ENCODE measurements at places on chromosomes 6 and 20. TPM values are rescaled to one million over a fixed set of nuclear protein-coding genes. Genes with fewer than 3 reads are reported as not detected.

DNA sequence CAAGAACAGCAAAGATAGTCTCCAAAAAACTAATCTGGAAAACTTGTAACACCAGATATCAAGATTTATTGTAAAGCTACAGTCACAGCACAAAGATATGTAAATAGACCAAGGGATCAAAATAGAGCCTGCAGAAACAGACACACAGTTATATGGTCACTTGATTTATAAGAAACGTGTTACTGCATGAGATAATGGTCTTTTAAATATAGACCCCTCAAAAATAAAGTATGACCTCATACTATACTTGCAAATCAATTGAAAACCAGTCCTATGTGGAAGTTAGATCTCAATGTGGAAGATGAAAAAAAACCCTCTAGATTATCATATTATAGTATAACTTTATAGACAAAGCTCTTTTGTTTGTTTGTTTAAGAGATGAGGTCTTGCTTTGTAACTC, 247.3 kb upstream of the CNR1 start:
- no peak overlapping the region for H3K4me3 ChIP-seq
- H3K27me3 ChIP-seq = no peaks in the 10 kb centered on the region
- no peaks in the 10 kb centered on the region for H3K36me3 ChIP-seq

GRCh38 chr20:43949741-43950618, 35.3 kb downstream of the TOX2 start:
- no peak overlapping the region for H3K4me3 ChIP-seq
- H3K4me1 ChIP-seq = peaks cover 17% of the 10 kb centered on the region
- H3K27me3 ChIP-seq = no peaks in the 10 kb centered on the region
- no peak overlapping the region for H3K27ac ChIP-seq
- no peaks in the 10 kb centered on the region for H3K36me3 ChIP-seq

Gene SYTL3
- total RNA-seq = 1.5 TPM

Gene MBOAT1
- total RNA-seq = 1.4 TPM

Measured in osteoblast (primary cell).